ENCODE measurements at places on chromosomes 3 and 15. TPM values are rescaled to one million over a fixed set of nuclear protein-coding genes. Genes with fewer than 3 reads are reported as not detected.

- no peak for DNase-seq
Observed at GRCh38 chr15:68809517-68809916, 11.2 kb downstream of the ANP32A start.

Gene GOLGA8T
- total RNA-seq = not detected

Gene FAM174B
- 20.6 TPM for total RNA-seq

- DNase-seq = peak; percentile 39
Observed at GRCh38 chr15:24772686-24773373, 97.3 kb downstream of the NPAP1 start.

GRCh38 chr15:79184465-79184892 lies 93.9 kb upstream of the RASGRF1 start:
- DNase-seq = peak; percentile 66

DNA sequence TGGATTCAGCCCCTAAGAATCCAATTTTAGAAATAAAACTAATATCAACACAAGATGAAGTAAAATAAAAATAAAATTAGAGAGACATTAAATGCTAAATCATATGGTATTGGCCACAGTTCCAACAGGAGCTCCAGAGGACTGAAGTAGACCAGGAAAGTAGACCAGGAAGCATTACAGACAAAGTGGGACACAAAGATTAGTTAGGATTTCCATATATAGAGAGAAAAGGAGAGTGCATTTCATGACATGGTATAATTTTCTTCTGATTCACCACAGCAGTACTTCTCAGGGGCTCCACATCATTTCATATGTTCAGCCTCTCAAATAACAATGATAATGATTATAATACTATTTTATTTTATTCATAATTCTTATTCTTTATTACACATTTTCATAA lies 18.3 kb downstream of the FGF7 start:
- no peak for DNase-seq

Gene BHLHE40
- total RNA-seq = 13.4 TPM

Gene SLC51B
- total RNA-seq = 148 TPM

- no peak for DNase-seq
Observed at GRCh38 chr15:53437366-53437765, 322.1 kb downstream of the WDR72 start.
